ENCODE measurements at places on chromosomes 16 and 17. TPM values are rescaled to one million over a fixed set of nuclear protein-coding genes. Genes with fewer than 3 reads are reported as not detected.
A peak's percentile ranks its signal among the peaks of the same experiment; 100 is the strongest.

- no peak for DNase-seq
These were observed 98.3 kb downstream of the N4BP1 start for GRCh38 chr16:48511716-48512115.

Gene FBXW10B
- 14.1 TPM for total RNA-seq

Gene TMEM88
- 3.8 TPM for total RNA-seq

- DNase-seq, result no peak
These were observed 78.8 kb upstream of the FOXF1 start for GRCh38 chr16:86431540-86431939.

Gene TBX6
- total RNA-seq, result 4.6 TPM

Gene MRPL45
- total RNA-seq, result 27.0 TPM

Gene SMIM36
- total RNA-seq, result not detected

Gene SRCIN1
- 1.4 TPM for total RNA-seq

Gene SKAP1
- not detected for total RNA-seq

DNA sequence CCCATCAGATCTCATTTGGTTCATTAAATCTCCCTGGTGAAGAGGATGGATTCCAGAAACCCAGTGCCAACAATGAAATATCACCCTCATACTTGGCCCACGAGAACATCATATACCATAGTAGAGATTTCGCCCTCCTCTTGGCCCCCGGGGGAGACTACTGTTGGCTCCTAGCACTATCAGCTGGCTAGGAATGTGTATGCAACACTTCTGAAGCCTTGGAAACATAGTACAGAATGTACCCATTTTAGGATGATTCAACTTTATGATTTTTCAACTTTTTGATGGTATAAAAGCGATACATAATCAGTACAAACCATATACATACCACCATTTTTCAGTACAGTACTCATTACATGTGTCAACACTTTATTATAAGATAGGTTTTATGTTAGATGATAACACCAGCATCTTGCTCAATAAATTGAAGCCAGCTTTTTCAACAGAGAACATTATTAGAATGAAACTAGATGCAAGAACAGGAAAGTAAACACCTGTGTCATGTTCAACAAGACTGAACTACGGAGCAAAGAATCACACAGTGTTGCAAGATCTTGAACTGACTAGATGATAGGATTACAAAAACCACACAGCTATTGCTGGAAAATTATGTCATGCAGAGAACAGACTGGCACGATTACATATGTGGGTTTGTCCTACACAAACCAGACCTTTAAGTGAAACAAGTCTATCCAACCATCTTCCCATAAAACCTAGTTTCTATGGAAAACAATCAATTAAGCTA is 17.2 kb downstream of the RSL1D1 start:
- DNase-seq, result no peak

DNA sequence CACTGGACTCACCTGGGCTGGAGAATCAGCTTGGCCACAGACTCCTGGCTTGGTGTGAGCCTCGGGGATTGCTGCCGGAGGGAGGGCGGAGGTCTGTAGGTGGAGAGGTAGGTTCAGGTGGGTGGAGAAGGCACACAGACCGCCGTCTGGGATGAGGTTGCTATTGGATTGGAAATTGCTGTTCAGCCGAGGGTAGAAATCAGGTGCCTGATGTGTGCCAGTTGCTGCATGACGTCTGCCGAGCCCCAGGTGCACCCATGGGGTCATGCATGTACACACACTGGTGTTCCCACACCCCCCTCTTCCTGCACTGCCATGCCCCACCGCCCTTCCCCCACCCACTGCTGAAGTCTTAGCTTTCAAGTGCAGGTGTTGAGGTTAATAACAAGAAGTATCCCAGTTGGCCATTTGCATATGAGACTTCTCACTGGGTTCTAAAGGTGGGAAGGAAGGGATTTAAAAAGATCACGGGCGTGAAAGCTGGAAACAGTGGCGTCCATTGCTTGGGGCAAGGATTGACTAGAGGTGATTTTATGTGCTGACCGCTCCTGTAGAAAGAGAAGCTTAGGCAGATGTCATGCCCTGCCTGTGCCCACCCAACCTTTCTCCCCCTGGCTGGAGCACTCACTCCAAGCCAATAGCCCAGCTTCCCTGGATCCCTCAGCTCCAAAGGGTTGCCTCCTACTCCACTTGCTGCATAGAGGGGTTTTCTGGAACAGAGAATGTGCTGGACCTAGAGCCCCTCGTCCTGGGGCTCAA is 193.6 kb downstream of the CCDC182 start:
- DNase-seq, result peak; percentile 57

DNA sequence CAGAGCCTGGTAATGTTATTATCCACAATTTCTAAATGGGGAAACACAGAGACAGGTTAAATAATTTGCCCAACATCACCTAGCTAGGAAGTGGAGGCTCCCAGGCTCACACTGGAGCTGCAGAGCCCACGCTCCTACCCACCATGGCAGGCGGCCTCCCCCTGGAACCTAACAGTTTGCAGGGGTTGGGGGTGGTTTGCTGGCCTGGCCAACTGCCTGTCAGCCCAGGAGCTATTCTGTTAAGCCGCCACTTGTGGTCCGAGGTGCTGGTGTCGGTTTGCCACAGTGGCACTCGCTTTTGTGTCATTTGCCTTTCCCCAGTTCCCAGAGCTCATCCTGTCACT is 3.6 kb downstream of the PRCD start:
- no peak for DNase-seq

DNA sequence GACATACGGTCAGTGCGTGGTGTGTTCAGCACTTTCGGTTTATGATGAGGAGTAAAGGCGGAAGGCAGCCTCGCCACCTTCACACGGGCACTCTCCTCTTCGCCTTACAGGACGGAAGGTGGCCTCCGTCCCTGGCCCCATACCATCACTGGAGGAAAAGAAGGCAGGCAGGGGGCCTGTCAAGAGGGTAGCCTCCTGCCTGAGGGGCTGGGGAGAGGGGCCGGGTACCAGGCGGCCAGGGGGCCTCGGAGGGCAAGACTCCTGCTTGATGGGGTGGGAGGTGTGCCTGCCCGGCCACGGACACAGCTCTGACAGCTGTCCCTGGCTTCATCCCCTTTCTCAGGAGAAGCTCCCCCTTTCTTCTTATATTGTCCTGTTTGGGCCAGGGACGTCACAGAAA is 15.6 kb upstream of the SLC38A8 start:
- no peak for DNase-seq

DNA sequence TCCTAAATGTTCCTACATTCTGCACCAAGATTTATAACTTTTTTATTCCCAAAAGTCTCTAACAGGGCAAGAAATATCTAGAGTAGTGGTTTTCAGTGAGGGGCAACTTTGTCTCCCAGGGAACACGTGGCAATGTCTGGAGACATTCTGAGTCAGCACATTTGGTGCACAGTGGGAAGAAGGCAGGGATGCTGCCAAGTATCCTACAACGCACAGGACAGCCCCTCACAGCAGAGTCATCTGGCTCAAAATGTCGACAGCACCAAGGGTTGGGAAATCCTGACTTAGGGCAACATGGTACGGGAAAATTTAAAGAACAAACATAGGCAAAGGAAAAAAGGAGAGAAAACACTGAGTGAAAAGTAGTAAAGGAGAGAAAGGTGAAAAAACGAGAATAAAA is 61.8 kb downstream of the SMG6 start:
- no peak for DNase-seq

- no peak for DNase-seq
These were observed 8.8 kb upstream of the FASN start for GRCh38 chr17:82106688-82107305.

Gene PTX4
- not detected for total RNA-seq

DNA sequence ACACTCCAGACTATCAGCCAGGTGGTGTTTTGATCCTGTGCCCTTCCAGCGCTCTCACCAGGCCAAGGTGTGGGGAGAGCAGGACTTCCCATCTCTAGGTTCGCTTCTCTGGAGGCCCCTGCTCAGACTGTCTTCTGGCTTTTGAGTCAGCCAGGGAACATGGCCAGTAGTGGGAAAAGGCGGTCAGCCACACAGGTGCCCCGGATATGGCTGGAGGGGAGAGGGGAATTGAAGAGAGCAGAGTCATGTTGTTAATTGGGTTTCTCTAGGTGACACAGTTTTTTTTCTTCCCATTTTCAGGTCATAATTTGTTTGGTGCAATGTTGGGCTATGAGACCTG is 1.5 kb downstream of the MINK1 start:
- DNase-seq, result no peak

GRCh38 chr17:7070712-7071111 is 9.3 kb downstream of the CLEC10A start:
- no peak for DNase-seq

Gene TRIM37
- 15.5 TPM for total RNA-seq

GRCh38 chr16:68274441-68274840 is 10.1 kb downstream of the SLC7A6 start:
- no peak for DNase-seq

GRCh38 chr16:86446279-86446678 is 64.0 kb upstream of the FOXF1 start:
- no peak for DNase-seq

Gene ABI3
- 5.4 TPM for total RNA-seq

DNA sequence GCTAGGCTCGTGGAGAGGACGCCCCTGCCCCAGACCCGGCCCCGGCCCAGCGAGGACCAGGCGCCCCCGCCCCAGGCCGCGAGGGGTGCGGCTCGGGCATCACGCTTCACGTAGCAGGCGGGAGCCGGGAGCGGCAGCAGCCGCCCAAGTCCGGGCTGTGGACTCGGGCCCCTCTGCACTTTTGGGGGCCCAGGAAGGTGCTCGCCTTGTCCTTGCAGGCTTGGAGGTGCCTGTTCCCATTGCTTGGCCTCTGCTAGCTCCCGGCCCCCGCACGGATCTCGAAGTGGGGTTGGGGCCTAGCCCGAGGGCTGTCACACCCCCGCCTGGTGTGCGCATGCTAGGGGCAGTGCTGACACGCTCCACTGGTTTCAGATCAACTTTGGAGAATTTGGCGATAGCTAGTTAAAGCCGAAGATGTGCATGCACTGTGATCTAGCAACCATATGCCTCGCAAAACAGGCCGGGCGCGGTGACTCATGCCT is 55.7 kb downstream of the WSB1 start:
- no peak for DNase-seq

Gene TMED6
- not detected for total RNA-seq

DNA sequence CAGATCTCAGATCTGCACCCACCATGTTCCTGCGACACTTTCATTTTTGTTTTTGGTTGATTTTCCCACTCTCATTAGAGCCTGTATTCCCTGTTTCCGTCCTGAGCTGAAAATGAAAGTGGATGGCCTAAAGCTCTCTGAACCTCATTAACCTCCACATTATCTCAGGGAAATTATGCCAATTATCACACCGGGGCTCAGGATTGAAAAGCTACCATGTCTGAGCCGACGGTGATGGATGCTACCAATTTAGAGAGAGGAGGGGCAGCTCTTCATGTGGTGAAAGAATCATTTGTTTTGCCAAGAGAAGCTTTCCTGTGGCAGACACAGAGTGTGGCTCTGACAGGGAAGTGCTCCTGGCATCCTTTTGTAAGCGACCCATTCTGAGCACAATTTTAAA is 410.4 kb upstream of the CDH11 start:
- DNase-seq, result no peak

DNA sequence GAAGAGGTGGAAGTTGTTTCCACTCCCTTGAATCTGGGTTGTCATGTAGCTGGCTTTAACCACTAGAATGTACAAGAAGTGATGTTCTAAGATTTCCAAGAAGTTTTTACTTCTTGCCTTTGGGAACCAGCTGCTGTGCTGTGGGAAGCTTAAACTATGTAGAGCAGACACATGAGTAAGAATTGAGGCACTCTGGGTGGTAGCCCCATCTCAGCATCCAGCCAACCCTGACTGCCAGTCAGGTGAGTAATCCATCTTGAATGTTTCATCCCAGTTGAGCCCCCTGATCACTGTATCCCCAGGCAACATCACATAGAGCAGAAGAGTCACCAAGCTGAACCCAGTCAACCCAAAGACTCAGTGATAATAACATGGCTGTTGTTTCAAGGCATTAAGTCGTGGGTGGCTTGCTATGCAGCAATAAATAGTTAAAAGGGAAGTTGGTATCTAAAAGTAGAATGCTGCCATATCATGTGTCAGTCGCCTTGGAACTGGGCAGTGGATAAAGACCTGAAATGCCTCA is 62.8 kb upstream of the GPR139 start:
- DNase-seq, result no peak

- no peak for DNase-seq
These were observed 23.1 kb upstream of the MMD start for GRCh38 chr17:55444471-55445441.

Gene TLCD3B
- total RNA-seq, result not detected

GRCh38 chr17:14777291-14777690 is 476.4 kb downstream of the HS3ST3B1 start:
- DNase-seq, result no peak
